ENCODE measurements at places on chromosomes 2 and 18.
A peak's percentile ranks its signal among the peaks of the same experiment; 100 is the strongest.

DNA sequence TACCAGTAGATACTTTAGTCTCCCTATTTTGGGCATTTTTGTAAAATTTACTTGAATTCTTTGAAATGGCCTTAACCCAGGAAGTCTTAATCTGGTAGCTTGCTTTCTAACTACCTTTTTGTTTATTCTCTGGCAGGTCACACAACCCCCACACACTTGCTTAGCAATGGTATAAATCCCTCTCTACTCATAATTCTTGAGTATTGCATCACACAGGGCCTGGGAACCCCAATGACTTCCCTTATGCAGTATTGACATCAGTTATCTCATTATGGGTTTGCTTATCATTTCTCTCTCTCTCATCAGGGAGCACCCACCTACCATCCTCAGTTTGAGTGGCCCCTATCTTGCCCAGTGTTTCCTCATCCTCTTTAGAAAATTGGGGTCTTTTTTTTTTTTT is 207.1 kb downstream of the KCNS3 start:
- DNase-seq, result no peak

DNA sequence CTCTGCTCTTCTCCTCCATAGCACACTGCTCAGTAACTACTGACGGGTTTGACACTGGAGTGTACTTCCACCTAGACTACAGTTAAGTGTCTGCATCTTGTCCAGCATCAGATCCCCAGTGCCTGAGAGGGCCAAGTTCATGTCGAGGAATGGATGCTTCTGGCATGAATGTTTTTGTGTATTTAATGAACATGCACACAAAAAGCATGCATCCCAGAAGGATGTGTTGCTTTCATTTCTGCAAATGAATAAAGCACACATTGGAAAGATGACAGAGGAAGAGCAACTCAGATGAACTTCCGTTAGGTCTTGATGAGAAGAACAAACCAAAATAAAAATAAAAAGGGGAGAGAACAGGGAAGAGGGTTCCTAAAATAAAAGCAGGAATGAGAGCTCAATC is 27.9 kb downstream of the C2orf49 start:
- DNase-seq, result no peak

DNA sequence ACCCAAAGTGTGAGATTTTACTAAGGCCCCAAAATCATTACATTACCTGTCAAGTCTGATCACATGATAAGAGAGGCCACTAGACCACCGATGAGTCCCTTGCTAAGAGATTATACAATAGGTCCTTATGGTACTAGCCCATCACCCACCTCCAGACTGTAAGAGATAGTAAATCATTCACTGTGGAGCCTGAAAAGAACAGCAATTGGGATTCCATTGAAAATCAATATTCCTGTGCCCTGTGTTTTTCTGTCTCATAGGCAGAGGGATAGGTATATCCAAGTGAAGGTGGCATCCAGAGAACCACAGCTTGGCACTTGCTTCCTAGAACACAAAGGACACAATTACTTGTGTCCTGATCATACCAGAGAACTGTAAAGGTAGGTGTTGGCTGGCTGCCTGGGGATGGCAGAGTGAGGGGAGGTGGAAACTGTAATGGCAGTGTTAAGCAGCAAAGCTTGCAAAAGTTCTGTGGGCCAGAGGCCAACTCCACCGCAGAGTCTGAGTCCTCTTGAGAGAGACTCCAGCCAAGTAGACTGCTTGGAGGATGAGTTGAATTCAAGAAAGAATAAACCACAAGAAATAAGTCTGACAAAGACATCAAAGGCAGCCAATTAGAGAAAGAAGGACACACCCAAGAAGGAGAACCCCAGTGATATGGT is 102.0 kb upstream of the PIEZO2 start:
- DNase-seq, result no peak

DNA sequence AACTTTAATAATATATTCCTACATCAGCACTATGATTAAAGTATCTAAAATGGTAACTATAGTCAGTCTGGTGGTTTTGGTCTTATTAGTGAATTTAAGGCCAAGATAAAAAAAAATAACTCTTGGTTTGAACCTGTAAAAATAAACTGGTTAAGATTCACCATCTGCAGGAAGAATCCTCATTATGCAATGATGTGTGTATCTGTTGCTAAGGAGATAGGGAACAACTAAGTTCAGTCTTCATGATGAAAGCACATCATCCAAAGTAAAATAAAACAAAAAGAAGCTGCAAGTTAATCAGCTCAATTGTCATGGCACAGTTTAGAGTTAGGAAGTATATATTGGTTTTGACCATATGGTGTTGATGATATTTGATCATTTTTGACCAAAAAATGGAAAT is 466.0 kb downstream of the NYAP2 start:
- no peak for DNase-seq

DNA sequence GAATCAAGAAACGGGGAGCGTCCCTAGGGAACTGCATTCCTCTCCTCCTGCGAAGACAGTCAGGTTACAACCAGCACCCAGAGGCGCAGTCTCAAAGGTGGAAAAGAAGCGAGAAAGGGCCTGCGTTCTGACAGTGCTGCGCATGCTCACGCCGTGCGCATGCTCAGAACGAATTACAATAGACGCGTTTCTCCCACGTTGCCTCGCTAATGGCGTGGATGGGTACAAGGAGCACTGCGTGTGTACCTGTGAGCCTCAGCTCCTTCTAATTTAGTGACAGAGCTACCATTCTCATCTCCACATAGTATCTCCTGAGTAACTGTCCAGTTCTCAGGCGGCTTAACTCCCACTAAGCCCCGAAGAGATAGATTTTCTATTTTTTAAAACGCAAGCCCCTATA is 448.8 kb downstream of the TXNL1 start:
- DNase-seq, result no peak

GRCh38 chr18:34710458-34710914 is 388 bp downstream of the DTNA start:
- DNase-seq, result no peak

DNA sequence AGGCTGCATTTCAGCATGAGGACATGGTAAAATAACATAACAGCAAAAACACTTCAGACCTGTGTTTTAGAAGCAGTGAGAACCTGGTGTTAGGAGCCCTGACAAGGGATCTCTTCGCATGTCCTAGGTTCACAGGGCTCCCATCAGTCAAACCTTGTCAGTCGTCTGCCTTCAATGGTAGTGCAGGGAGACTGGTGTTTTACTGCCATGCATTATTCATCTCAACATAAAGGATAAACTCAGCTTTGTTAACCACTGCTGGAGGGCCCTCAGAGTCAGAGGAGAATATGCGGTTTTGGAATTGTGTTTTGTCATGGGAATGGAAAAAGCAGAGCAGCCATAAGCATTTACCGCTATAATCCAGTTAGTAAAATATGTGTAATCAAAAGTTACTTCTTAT is 275.9 kb upstream of the GCFC2 start:
- DNase-seq, result no peak

DNA sequence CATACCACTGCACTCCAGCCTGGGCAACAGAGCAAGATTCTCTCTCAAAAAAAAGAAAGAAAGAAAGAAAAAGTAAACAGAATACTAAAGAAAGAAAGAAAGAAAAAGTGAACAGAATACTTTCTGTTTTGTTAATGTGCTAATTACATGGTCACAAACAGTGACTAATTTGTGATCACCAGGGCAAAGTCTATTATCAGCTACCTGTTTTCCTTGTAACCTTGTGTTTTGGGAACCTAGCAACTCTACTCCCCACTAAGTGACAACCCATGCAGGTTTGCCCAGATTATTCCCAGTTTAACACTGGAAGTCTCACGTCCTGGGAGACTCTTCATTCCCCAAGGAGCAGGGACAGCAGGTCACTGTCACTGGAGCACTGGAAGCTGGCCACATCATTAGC is 16.7 kb upstream of the UGT1A9 start:
- no peak for DNase-seq

GRCh38 chr2:233940376-233941276 is 23.5 kb downstream of the TRPM8 start:
- no peak for DNase-seq

- no peak for DNase-seq
These were observed 44.9 kb upstream of the REL start for GRCh38 chr2:60836491-60836890.

GRCh38 chr2:12733846-12734245 is 17.1 kb downstream of the TRIB2 start:
- no peak for DNase-seq

- DNase-seq, result no peak
These were observed 37.8 kb downstream of the ACVR2A start for GRCh38 chr2:147882631-147883030.

DNA sequence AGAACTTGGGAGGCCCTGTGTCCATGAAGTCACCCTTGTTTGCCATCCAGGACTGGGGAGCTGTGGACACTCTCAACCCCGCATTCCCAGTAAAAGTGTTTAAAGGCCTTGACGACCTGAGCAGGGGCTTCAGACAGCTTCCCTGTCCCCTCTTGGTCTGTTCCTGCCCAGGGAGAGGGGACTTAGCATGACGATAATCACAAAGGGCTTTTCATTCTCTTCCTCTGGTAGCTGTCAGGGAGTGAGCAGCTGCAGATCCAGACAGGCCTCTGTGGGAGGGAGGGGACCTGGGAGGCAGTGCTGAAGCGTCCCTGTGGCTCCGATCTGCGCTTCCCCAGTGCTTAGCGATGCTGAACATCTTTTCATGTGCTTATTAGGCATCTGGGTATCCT is 77.8 kb upstream of the HS6ST1 start:
- DNase-seq, result peak; percentile 75

DNA sequence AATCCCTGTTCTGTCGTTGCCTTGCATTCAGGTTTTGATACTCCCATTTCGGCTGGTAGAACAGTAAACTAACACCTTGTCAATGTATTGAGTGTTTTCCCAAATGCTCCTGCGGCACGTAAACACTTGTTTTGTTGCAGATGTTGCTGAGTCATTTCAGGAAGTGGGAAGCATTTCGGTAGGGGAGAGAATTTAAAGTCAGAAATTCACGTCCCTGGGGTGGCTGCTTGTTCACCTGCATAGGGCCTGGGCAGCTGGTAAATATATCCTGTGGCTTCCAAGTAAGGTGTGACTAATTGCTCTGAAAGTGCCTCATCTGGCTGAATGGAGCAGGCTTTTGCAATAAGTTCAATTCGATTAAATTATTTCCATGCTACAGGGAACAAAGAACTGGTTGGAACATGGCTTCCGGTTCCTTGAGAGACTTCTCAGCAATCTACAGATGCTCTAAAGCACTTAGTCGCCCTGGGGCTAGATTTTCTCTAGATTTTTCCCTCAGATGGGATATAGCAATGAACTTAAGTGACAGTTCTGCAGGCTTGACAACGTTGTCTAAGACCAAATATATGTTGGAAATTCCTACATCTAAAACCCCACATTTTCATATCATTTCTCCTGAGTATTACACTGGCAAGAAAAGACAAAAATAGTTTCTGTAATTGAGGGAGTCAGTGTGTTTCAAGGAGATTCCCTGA is 5.2 kb downstream of the GALR1 start:
- no peak for DNase-seq

- no peak for DNase-seq
These were observed 41.4 kb upstream of the EHBP1 start for GRCh38 chr2:62663920-62664795.

- DNase-seq, result no peak
These were observed 84.5 kb downstream of the PDK1 start for GRCh38 chr2:172640389-172640788.

- DNase-seq, result no peak
These were observed 15.9 kb upstream of the RNF152 start for GRCh38 chr18:61908661-61909060.

GRCh38 chr2:239806276-239806675 is 218.9 kb downstream of the NDUFA10 start:
- DNase-seq, result no peak

DNA sequence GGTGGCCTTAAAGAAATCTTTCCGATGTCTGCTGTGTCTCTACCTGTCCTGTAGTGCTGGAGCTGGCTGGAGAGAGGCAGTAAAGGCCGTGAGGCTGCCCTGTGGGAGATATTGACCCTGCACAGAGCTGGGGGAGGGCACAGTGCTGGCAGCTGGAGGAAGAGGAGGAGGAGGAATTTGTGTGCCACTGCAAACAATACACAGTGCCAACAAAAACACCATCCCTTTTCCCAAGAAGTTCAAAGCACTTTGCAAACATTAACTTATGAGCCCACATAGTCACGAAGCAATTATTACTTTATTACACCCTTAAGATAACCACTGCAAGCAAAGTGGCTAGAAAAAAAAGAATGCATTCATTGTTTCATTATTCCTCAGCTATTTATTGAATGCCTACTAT is 45.0 kb upstream of the CYTIP start:
- DNase-seq, result no peak

DNA sequence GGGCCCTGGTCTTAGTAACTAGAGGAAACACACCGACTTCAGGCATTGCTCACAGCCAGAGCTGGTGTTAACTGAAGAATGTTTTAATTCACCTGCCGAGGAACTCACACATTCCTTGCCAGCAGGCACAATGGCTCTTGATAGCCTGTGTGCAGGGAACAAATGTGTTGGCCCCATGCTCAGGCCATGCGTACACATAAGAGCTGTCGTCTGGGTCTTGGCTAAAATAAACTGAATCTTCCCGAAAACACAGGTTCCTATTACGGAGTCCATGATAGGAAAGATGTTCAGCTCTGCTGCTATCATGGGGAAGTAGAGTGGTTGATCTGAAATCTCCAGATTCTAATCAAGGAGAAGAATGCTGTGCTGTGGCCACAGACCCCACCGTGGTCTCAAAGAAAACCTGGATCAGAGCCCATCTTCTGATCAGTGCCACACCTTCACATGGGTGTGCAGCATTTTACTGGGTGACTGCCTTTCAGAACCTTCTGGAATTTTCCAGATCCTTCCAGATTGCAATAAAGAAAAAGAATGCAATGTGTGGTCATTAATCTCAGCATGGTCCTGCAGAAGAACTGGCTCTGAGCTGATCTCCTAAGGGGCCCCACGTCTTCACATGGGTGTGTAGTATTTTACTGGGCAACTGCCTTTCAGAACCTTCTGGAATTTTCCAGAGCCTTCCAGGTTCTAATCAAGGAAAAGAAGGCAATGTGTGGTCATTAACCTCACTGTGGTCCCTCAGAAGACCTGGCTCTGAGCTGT is 17.2 kb downstream of the MBP start:
- no peak for DNase-seq

- DNase-seq, result no peak
These were observed 22.4 kb upstream of the NAGK start for GRCh38 chr2:71045865-71046548.

GRCh38 chr2:26847655-26848335 is at the start of gene DPYSL5:
DPYSL5 (plus strand) TSS chr2:26848132; CDS start chr2:26898500, 50,368 bp downstream.
- peak; percentile 83 for DNase-seq

- DNase-seq, result no peak
These were observed 1964.3 kb downstream of the SUCLG1 start for GRCh38 chr2:82494739-82495138.

- DNase-seq, result no peak
These were observed 14.1 kb upstream of the GCG start for GRCh38 chr2:162166174-162166573.

DNA sequence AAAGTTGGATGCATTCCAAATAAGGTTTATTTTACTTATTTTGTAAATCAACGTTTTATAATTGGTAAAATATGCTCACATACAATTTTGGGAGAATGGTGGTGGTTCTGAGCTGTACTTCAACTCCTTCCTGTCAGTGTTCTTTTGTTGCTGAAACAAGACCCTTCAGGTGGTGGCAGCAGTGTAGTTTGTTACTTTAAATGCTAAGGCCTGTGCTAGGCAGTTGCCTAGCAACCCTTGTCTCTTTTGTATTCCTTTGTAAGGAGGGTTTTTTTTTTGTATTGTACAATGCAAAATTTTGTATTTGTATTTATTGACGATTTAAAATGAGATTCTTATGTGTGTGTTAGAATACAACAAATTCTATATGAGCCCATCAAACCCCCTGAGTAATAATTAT is 166.0 kb upstream of the FAM98A start:
- peak; percentile 52 for DNase-seq
